ENCODE measurements at places on chromosomes 2 and 18.

DNA sequence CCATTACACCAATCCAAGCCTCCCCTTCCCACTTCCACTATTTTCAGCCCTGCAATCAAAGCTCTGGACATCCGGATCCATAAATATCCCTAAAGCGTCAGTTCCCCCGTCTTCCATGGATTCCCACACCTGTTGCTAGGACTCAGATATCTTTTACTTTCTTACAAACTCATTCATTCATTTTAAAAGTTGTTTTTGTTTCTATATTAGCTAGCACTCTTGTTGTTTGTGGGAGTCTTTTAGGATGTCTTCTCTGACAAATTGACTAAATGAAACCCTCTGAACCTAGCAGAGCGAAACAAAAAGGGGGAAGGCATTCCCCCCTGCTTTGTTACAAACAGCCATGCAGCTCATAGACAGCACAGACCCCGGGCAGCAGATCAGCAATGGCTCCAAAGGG lies 9.0 kb upstream of the NBAS start:
- no peak for DNase-seq

DNA sequence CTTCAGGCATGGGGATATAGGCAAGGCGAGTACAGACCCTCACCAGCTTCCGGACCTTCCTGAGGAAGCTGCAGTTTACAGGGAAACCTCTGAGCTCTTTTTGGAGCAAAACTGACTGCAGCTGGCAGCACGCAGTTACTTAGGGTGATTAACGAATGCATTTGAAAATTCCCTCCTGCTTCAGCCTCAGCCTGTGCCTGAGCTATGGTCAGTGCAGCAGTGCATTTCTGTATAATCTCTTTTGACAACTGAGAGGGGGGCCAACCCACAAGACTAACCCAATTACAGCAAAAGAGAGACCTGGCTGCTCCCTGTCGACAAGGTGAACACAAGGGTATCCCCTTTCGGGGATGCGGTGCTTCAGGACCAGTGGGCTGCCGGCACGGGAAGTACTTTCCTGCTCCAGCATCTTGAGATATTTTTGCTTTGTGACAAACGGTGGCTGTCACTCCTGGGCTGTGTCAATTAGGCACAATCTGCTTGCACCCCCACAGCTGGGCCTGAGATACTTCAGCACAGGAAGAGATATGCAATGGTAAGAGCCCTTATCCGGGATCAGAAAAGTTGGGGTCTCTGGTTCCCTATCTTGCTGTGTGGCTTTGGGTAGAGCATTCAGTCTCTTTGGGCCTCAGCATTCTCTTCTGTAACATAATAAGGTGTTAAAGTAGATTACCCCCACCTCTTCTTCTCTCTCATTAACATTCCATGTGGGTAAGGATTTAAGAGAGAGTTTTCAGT lies 141.0 kb downstream of the TMEM17 start:
- no peak for DNase-seq

- no peak for DNase-seq
Observed at GRCh38 chr2:20436716-20437470, 10.0 kb upstream of the RHOB start.

- no peak for DNase-seq
Observed at GRCh38 chr2:104861351-104862057, 7.6 kb downstream of the POU3F3 start.

- no peak for DNase-seq
Observed at GRCh38 chr18:74493689-74494088, 2.5 kb upstream of the CNDP2 start.

DNA sequence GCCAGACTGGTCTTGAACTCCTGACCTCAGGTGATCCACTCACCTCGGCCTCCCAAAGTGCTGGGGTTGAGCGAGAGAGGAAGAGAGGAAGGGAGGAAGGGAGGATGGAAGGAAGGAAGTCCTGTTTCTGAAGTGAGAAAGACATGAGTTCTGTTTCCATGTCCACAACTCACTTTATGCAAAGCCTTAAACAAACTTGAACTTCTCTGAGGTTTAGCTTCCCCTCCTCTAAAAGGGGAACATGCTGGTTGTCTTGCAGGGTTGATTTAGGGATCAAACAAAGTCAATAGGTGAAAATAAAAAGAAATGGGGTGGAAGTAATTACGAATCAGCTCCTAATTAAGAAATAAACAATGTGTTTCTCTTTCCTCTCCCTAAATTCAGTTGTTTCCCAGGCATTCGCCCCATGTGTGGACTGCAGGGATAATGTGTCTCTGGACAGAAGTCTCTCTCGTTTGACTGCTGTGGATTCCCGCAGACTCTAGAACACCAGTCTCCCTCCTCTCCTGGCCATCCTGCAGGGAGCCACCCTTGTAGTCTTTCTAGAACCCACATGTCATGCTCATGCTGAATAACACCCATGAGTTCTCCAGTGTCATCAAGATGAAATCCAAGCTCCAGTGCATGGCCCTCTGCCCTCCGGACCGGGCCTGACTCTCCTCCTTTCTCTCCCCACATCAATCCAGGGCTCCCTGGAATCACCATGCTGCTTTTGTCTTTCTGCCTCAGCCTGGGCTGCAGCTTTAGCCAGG lies 229.3 kb upstream of the TRIB2 start:
- DNase-seq: no peak

GRCh38 chr2:45176390-45176789 lies 167.1 kb upstream of the SIX2 start:
- no peak for DNase-seq

DNA sequence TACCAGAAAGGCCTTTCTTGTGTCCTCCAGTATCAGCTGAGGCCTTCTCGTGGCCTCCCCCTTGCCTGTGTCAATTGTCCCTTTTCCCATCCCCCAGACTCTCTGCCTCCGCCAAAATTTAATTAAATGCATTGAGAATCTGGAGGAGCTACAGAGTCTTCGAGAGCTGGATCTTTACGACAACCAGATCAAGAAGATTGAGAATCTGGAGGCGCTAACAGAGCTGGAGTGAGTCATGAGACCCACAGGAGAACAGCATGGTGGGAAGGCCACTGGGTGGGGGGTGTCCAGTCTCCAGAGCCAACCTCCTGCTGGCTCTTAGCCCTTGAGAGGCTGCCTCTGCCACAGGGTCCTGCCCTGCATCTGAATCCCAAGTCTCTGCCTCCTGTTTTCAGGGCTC lies 8.8 kb downstream of the PPP1R7 start:
- no peak for DNase-seq

DNA sequence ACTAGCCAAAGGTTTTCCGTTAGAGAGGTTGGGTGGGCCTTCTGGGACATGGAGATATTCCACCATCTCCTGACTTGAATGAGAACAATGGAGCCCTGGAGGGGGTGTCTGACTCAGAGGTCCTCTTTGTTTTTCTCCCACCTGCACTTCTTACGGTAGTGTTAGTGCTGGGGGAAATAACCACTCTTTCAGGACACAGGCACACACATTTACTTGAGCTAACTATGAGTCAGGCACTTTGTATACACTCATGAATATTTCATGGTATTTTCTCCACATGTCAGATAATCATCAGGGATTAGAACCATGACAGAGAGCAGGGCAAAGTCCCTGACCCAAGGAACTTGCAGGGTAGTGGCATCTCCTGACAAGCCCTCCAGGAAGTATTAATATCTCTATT lies 439.1 kb downstream of the TSN start:
- DNase-seq: no peak

- DNase-seq: no peak
Observed at GRCh38 chr18:54263904-54264336, 5.4 kb upstream of the POLI start.

DNA sequence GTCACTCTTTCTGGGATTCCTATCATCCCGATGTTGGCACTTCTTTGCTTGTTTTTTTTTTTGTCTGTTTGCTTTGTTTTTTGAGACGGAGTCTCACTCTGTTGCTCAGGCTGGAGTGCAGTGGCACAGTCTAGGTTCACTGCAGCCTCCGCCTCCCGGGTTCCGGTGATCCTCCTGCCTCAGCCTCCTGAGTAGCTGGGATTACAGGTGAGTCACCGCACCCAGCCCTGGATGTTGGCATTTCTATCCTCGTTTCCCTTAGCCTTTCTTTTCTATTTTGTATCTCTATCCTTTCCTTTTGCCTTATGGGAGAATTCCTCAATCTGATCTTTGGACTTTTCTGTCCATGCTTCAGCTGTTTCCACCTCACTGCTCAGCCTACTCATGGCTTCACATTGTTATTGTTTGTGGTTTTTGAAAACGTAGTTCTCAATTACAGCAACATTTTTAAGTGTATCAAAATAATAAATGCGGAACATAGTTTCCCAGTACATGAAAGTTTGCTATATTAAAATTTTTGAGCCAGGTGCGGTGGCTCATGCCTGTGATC lies 62.1 kb upstream of the ZNF516 start:
- no peak for DNase-seq

DNA sequence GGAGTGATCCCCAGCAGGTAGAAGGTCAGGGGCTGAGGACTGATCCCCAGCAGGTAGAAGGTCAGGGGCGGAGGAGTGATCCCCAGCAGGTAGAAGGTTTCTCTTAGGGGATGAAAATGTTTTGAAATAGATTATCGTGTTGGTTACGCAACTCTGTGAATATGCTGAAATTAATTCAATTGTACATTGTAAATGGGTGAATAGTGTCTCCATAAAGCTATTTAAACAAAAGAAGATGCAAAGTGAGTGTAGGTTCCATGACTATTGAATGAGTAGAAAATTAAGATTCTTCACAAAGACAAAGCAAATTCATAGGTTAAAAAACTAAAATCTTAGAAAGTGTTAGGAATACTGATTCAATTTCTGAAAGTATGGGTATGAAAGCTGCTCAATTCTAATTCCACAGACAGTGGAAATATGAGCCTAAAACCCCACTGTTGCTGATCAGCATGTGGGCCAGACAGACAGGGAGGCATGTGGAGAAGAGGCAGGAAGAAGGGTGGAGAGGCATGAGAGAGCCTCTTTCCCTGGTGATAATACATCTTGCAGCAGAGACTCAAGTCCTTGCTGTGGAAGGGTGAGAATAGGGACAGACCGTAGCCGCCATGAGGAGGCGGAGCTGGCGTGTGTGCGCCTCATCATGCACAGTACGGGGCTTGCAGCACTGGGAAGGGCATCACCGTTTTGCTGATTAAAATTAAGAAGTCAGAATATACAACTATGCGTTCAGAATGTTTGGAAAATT lies 85.9 kb upstream of the NFATC1 start:
- DNase-seq: no peak

DNA sequence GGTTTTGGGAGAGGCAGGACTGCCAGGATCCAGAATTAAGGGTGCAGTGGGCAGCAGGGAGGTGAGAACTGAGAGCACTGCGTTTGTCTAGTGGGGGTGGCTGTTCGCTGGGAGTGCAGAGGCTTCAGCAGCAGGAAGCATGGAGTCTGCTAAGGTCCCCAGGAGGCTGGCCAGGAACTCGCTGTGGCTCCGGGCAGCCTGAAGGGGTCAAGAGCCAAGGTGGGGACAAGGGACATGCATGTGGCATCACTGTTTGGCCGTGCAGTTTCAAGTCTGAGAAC lies 43.2 kb upstream of the SEMA4C start:
- DNase-seq: no peak

GRCh38 chr2:160167089-160167740 lies 32.9 kb downstream of the ITGB6 start:
- no peak for DNase-seq

DNA sequence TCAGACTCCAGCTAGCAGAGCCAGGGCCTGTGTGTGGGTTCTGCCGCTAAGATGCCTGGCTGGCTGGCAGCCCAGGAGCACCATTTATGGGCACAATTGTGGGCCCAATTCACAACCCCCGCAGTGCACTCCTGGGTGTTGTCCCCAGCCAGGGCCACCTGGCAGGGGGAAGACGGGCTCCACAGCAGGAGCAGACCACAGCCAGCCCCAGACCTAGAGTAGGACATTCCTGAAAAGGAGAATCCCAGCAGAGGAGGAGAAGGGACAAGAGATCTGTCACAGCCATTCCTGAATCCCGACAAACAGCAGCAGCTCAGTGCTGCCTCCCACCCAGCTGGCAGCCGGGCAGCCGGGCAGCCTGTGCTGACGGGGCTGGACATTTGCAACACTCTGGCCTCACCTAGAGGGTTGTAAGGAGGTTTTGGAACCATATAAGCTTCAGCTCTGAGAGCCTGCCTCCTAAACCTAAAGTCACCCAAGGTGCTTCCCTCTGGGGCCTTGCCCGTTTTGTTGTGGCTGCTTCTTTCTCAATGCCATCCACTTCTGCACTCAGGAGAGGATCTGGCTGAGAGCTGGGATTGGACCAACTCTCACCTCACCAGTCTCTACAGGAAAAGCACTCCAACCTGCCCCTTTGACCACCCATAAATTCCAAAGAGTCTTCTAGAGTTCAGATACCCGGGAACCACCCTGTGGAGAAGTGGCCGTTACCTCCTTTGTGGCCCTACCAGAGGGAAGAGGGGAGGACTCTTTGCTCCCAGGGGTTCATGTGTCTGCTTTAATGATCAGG lies 4.1 kb upstream of the TMEM177 start:
- DNase-seq: no peak

DNA sequence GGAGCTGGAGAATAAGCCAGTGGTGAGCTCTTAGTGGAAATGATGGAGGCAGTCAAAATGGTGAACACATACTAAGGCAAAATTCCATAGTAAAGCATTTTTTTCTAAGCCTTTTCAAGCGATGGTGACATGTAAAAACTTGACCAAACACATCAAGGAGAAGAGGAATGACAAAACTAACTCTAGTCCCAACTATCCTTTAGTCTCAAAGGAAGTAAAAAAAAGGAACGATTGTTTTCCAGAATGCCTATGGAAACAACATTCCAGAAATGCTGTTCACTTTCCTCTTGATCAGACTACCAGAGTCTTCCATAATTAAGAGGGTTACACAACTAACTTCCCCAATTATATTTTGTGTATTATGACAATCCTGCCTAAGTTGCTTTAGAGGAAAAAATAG lies 715.6 kb downstream of the EPHA4 start:
- no peak for DNase-seq

DNA sequence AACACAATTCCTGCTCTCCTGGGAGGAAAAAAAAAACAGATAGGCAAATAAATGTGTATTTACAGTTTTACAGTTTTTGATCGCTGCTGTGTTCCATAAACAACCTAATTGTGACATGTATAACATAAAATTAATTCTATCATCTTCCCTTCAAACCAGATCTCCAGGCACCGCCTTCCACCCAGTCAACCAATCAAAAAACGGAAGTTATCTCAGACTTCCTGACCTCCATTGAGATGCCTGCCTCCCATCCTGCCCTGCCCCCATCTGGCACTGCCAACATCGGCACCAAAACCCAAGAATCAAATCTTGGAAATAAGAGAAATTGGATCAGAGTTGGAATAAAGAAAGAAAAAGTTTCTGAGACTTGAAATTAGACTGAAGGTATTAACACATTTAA lies 3.1 kb upstream of the RIOK3 start:
- DNase-seq: no peak

- DNase-seq: no peak
Observed at GRCh38 chr2:139217641-139218040, 437.5 kb upstream of the NXPH2 start.

- DNase-seq: no peak
Observed at GRCh38 chr18:61755555-61755954, 137.3 kb downstream of the RNF152 start.

GRCh38 chr2:573025-573424 lies 104.2 kb downstream of the TMEM18 start:
- DNase-seq: no peak

GRCh38 chr2:214341646-214342045 lies 69.2 kb upstream of the VWC2L start:
- no peak for DNase-seq

- no peak for DNase-seq
Observed at GRCh38 chr18:74665905-74666304, 68.2 kb downstream of the ZNF407 start.

- no peak for DNase-seq
Observed at GRCh38 chr18:50791599-50792438, 28.0 kb downstream of the MRO start.

- no peak for DNase-seq
Observed at GRCh38 chr2:54728669-54729120, 5.2 kb downstream of the EML6 start.

Data from SIG-M5 (cell line).